ENCODE measurements at places on chromosomes 1 and 21.

- DNase-seq = no peak
These were observed 59.9 kb downstream of the C1orf198 start for GRCh38 chr1:230808281-230808872.

DNA sequence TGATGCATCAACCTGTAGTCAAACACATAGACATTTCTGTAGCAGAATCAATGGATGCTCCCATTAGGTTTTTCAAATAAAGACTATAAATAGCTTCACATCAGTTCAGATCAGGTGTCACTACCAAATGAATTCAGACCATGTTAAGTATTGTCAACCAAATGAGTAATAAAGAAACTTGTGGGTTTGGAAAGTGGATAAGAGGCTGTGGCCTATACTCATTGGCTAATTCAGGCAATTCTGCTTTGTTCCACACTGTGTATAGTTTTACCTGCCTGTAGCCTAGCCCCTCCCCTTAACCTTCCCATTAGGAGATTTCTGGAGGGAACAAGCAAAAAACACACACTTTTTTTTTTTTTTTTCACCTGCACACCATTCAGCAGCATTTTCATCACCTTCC is 321.2 kb downstream of the HLX start:
- DNase-seq = no peak

GRCh38 chr1:100796046-100796445 is 76.5 kb downstream of the VCAM1 start:
- DNase-seq = no peak

- DNase-seq = no peak
These were observed 23.7 kb upstream of the FMO2 start for GRCh38 chr1:171161431-171161830.

DNA sequence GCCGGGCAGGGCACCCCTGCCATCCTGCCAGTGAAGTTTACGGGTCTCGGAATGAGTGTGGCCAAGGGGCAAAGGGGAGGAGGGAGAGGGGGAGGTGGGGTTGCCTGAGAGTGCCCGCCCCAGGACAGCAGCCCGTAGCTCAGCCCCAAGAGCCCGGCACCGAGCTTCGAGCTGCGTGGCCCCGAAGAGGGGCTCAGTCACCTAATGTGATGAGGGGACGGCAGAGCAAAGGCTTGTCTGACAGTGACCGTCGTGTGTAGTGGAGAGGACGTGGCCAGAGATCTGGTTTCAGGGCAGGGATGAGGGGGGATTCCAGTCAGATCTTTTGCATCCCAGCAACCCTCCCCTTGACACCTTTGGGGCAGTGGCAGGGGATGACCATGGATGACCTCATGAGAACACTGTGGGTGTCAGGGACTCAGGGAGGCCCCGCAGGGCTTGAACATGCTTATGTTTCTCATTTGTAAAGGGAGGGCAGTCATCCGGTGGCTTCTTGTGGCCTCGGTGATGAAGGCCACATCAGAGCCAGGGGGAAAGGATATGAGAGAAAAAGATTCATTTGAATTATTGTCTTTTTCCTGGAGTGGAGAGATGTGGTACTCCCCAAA is 1.1 kb upstream of the TRPM2 start:
- no peak for DNase-seq

DNA sequence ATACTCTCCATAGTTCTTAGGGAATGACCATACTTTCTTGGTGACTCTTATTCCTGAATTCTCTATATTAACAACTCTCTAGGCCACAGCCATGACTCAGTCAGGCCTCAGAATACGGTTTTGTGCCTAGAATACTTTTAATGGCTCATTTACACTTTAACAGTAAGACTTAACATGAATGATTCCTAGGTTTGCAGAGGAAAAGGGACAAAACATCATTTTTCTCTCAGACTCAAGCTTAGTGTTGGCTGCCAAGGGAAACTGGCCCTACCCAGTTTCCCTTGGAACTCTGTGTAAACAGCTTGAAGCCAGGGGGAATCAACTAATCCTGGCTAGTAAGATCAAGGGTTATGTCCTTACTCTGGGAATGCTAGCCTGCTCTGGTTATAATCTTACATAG is 164.9 kb upstream of the PKN2 start:
- no peak for DNase-seq

DNA sequence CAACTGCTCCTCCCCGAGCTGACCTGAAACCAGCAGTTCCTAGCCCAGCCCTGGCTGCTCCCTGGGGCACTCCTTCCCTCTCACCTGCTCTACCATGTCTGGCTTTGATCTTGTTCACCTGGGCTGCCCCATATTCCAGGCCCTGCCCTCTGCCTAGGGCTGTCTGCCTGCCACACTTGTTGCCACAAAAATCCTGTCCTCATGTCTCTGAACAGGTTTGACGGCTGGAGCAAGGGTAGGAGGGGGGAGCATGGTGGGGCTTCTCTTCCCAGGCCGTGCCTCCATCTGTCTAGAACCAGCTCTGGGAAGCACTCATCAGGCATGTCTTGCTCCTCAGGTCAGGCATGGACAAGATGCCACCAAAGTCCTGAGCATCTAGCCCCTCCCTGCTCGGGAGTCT is 44.3 kb upstream of the WNT2B start:
- no peak for DNase-seq

- no peak for DNase-seq
These were observed 535.4 kb downstream of the KIF26B start for GRCh38 chr1:245690156-245690690.

GRCh38 chr1:2980849-2981248 is 40.4 kb upstream of the ACTRT2 start:
- no peak for DNase-seq

DNA sequence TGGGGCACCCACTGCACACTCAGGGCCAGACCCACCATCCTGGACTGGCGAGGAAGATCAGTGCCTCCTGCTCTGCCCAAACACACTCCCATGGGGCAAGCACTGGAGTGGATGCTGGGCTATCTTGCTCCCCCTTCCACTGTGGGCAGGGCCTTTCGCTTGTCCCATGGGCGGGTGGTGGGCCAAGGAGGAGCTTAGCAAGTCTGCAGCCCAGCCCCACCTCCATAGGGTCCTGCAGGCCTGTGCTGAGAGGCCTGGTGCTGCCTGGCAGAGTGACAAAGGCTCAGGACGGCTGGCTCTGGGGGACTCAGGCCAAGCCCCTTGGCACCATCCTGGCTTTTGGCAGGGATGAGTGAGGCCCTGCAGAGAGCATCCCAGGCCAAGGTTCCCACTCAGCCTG is 89.4 kb downstream of the PTPRU start:
- DNase-seq = no peak

DNA sequence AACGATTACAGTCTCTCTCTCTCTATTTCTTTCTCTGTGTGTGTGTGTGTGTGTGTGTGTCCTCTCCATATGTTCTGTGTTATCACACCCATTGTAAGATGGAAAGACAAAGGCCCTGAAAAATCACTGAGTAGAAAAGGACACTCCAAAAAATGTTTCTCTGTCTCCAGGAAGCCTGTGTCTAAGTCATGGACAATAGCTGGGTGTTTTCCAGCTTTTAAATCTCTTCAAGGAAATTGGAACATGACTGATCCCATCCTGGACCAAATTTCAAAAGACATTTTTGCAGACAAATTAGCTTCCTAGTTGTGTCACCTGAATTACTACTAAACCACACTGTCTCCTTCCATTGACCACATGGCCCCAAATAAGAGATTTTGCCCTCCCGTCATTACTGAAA is 31.0 kb upstream of the LMX1A start:
- no peak for DNase-seq

GRCh38 chr1:203288400-203288799 is 16.9 kb upstream of the BTG2 start:
- no peak for DNase-seq

GRCh38 chr1:204171751-204172178 is 5.6 kb upstream of the REN start:
- DNase-seq = no peak

GRCh38 chr1:234096161-234096770 is 191.8 kb downstream of the SLC35F3 start:
- no peak for DNase-seq

DNA sequence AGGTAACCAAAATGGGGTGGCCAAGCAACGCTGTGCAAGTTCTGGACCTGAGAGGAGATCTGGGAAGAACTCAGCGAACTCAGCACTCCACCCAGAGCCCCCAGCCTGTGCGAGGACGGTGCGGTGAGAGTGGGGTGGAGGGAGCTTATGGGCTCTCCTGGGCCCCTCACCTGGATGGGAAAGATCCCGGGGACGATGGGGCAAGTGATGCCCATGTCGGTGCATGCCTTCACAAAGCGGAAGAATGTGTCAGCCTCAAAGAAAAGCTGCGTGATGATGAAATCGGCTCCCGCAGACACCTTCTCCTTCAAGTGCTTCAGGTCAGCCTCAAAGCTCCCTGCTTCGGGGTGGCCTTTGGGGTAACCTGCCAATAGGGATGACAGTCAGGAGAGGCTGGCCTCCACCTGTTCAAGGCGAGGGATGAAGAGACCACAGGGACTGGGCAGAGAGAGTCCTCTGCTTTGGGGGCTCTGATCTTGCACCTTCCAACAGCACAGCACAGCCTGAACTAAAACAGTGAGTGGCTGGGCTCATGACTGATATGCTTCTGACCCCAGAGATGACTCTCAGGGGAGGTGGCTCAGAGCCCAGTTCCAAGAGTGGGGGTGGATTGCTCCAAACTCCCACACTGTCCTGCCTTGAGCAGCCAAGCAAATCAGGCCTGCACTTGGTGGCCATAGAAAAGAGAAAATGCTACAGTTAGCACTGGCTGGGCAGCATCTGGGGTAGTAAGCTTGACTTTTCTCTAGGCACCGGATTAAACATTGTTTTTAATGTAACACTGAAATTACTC is 9.5 kb downstream of the MTHFR start:
- DNase-seq = no peak

DNA sequence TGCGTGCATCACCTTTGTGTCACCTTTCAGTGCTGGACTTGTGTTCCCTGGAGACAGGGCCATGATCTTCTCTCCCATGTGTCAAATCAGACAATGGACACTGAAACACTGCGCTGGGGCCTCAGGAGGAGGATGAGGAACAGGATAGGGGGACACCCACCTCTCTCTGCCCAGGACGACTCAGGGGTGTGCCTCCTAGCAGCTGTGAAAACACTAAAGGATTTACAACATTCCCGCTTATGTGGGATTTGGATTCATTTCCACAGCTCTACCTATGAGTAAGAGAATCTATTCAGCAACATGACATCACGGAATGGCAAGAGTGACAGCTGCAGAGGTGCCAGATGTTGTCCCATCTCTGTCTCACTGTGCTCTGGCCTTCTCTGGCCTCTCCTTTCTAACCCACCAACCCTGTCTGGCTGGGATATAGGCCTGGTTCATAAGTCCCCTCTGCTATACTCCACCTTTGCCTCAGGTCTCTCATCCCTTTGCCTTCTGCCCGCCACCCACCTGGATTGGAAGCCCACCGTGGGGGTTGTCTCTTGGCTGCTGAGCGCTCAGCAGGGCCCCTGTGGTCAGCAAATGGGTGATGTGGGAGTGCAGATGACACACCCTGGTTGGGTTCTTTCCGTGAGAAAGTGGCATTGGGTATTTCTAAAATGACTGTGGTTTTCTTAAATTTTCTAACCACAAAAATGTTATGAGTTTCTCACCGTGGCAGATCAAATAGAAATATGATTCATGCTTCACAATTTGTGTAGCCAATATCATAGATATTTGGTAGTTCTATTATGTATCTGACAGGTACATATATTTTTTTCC is 47.1 kb upstream of the TLR5 start:
- peak; percentile 48 for DNase-seq

- DNase-seq = no peak
These were observed 2.9 kb upstream of the FCMR start for GRCh38 chr1:206924592-206925105.

DNA sequence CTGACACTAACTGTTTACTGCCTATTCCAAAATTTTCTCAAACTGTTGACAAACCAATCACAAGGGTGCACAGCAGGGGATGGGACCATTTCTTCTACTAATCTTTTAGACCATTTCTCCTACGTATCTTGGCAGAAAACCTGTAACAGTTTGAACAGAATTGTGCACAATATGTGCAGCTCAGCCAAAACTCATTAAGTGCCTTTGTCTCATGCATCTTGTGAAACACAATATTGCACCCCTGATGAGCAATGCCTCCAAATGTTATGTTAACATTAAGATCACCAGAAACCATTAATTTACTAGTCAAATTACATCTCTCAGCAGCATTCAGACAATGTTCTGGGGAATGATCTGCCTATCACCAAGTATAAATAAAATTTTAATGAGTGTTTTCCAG is 247.5 kb downstream of the NRIP1 start:
- no peak for DNase-seq

DNA sequence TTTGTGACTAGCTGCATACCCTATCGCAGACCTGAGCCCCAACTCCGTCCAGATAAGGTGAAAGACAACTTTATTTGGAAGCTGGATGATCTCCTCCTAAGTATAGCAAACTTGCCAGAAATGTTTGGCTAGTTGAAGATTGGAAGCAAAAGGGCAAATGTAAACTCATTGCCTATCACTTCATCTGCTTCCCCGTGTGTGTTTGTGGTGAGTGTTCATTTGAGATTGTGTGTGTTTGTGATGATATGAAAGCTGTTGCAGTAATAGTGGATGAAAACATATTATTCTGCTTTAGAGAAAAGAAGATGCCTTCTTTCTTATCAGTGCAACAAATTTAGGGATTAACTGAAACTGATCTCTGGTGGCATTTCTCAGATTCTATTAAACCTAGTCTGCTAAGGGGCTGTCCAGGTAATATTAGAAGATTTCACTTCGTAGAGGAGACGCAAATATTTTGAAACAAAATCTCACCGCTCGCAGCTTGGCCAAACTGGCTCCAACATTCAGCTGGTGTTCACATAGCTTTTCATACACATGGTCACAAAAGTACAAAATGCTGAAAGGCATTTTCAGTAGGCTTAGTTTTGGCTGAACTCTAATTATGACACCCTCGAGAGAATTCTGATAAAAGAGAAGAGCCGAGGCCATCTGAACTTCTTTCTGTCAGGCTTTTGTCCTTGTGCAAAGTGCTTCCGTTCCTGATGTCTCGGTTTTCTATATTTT is 1.1 kb downstream of the TBX19 start:
- DNase-seq = no peak

DNA sequence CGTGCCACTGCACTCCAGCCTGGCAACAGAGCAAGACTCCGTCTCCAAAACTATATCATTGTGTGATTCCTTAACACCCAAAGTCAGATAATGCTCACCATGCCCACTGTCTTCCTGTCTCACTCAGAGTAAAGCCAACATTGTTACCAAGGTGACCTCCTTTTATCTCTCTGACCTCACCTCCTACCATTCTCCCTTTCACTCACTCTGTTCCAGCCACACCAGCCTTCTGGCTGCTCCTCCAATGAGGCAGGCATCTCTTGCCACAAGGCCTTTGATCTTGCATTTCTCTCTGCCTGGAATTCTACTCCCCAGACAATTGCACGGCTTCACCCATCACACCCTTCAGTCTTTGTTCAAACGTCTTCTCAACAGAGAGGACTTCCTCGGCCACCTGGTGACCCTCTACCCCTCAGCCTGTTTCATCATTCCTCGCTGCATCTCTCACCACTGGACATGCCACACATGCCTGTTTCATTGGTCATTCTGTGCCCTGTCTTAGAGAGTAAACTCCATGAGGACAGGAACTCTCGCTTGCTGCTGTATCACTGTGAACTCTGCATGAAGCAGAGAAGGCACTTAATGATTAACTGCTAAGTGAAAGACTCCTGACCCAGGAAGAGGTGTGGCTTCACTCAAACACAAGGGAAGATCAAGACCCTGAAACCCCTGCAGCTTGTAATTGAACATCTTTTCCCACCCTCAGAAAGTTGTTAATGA is 67.1 kb upstream of the CAPZB start:
- no peak for DNase-seq

- no peak for DNase-seq
These were observed 216.4 kb downstream of the LTN1 start for GRCh38 chr21:28776251-28776650.

- DNase-seq = no peak
These were observed 7.3 kb downstream of the OR2C3 start for GRCh38 chr1:247528812-247529474.

All from stimulated activated CD8-positive, alpha-beta memory T cell treated with anti-CD3 and anti-CD28 coated beads, Interleukin-4, amount 100 ng/mL, for 24 hours (primary cell).